ENCODE measurements at places on chromosomes 11 and 22.

GRCh38 chr11:122649116-122649515 is 6.4 kb upstream of the UBASH3B start:
- DNase-seq: no peak

DNA sequence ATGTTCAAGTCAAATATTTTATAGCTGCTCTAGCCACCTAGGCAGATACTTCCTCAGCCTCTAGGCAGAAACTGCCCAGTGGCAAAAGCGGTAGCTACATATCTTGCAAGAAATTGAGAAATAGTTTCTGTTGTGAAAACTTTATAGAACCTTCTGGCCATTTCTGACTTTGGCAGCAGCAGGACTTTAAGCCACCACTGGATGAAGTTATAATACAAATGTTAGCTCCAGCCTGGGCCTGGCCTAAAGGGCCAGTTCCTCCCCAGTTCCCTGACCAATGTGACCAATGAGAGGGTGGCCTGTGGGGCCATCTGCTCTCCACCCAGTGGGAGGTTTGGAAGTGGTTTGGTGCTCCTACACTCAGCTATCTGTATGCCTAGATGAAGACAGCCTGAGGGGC is 254.0 kb upstream of the NARS2 start:
- DNase-seq: no peak

DNA sequence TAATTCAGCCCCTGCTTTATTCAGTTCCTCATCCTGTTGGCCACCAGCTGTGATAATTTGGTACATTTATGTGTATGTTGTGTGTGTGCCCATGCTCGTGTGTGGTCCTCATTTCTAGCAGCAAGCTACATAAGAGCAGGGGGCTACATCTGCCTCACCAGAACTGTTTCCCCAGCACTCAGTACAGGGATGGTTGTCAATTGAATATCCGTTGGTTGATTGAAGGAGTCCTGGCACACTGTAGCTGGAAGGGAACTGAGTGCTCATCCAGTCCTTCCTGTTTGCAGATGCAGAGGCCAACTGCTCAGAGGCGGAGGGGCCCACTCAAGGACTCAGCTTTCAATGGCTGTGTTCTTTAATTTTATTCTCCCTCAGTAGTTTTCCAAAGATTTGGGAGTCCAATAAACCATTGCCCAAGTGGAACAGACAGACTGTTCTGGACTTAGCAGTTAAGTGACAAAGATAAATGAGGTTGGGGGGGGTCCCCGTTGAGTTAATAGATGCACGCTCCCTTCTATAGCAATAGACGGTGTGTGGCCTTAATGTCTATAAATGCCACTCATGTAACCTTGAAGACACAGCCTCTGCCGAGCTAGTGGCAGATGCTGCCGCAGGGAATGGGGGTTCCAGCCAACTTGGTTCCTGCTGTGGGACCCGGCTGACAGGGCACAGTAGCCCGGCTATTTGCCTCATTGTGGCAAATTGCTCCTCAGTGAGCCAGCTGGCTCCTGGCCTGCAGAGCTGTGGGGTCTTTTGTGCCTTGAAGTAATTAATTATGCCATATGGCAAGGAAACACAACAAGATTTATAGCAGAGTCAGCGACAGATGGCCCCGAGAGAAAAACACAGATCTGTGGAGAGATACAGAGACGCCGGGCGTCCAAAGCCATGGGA is 71.4 kb upstream of the GRK3 start:
- DNase-seq: no peak

- no peak for DNase-seq
Measured at GRCh38 chr22:29587938-29588699, 7.2 kb upstream of the NIPSNAP1 start.

GRCh38 chr11:76666830-76667229 is 3.7 kb downstream of the LRRC32 start:
- DNase-seq: no peak

- no peak for DNase-seq
Measured at GRCh38 chr11:13091373-13091772, 82.3 kb downstream of the RASSF10 start.

DNA sequence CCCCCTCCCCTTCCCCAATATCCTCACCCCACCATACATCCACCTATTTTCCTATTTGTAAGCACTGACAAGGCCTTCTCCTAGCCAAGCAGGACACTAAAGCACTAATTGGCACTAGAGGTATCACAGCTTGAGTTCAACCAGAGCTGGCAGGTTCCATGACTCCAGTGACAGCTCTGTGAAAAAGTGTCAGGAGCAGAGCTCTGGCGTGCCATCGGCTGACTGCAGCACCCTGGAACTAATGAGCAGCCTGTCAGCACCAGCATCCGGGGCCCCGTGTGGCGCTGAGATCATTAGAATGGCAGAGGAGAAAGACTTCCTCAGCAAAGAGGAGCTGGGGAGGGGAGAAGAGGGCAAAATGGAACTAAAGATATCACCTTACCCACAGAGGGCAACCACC is 847.4 kb downstream of the NTM start:
- DNase-seq: no peak

GRCh38 chr11:33052231-33052630 is 12.9 kb downstream of the TCP11L1 start:
- no peak for DNase-seq

GRCh38 chr11:111540114-111540936 is at the start of gene LAYN:
LAYN (plus strand) TSS chr11:111540720; CDS start chr11:111540844, 124 bp downstream.
- DNase-seq: no peak

DNA sequence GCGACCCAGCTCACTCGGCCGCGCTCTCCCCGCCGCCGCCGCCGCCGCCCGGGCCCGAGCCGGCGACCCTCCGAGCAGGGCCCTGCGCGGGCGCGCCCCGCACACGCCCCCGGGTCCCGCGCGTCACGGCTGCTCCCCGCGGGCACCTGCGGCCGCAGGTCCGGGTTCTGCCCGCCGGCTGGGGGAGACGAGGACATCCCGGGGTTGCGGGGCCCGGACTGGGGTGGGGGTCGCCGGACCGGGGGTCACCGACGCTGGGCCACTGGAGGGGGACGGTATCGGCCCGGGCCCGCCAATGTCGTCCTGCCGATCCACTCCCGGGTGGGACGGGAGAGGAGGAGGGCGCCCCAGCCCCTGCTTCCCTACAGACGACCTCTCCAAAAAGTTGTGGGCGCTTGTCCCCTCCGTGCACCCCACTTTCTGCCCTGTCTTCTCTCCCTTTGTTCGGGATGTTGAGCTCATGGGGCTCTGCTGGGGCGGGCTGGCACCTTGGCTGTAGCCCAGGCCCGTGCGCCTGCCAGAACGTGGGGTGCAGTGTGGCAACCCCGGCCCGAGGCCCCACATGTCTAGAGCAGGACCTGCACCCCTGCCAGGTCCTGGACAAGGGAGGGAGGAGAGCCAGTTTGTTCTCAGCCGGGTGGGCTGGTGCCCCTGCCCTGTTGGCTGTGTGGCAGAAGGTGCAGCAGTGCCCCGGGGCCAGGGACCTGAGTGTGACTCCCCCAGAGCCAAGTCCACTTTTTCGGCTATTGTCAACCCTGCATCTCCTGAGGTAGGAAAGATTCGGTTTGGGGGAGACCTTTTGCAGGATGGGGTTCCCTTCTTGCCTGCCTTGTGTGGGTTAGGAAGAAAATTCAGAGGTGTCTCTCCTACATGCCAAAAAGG is 40.2 kb upstream of the CELSR1 start:
- DNase-seq: peak; percentile 16

- no peak for DNase-seq
Measured at GRCh38 chr22:16586170-16586569, 6.4 kb downstream of the CCT8L2 start.

- no peak for DNase-seq
Measured at GRCh38 chr11:122307476-122308035, 191.5 kb upstream of the BLID start.

DNA sequence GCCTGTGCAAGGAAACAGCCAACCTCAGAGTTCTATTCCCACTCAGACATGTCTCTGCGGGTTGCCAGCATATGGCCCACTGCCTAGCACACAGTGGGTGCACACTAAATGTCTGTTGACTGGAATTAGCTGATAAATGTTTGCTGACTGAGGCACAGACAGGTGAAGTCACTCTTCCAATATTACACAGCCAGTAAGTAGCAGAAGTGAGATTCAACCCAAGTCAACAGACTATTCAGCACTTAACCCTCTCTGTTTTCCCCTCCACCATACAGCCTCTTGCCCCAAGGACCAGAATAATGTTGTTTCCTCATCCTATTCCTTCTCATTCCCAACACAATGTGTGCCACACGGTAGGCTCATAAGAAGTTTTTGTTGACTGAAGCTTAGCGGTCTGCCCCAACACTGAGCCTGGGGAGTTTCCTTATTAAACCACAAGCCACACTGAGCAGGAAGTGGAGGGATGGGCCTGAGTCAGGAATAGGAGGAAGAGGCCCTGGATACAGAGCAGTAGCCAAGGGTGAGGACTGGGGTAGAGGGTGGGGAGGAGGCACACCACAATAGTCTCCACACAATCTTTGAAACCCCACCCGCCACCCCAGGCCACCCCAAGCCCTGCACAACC is 15.7 kb upstream of the IL10RA start:
- peak; percentile 48 for DNase-seq

DNA sequence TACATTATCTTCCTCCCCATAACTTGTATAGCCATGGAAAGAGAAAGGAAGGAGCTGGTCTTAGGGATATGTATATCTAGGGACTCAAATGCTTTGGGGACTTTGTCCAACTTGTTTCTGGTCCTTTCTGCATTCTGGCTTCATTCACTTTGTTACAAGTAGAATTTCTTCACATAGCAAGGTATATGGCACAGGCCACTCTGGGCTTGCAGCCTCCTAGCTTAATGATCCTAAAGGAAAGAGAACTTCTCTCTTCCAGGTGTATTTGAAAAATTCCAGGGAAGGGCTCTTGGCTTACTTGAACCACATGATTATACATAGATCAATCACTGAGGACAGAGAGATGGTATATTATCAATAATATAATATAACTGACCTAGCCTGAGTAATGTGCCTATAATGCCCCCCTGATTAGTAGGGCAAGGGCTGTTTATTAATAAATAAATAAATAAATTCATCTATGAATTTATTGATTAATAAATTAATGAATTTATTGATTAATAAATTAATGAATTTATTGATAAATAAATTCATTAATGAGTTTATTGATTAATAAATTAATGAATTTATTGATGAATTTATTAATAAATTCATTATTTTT is 48.2 kb upstream of the CEP295 start:
- no peak for DNase-seq

GRCh38 chr11:69533296-69534165 is 52.1 kb downstream of the LINC01488 start:
- no peak for DNase-seq

DNA sequence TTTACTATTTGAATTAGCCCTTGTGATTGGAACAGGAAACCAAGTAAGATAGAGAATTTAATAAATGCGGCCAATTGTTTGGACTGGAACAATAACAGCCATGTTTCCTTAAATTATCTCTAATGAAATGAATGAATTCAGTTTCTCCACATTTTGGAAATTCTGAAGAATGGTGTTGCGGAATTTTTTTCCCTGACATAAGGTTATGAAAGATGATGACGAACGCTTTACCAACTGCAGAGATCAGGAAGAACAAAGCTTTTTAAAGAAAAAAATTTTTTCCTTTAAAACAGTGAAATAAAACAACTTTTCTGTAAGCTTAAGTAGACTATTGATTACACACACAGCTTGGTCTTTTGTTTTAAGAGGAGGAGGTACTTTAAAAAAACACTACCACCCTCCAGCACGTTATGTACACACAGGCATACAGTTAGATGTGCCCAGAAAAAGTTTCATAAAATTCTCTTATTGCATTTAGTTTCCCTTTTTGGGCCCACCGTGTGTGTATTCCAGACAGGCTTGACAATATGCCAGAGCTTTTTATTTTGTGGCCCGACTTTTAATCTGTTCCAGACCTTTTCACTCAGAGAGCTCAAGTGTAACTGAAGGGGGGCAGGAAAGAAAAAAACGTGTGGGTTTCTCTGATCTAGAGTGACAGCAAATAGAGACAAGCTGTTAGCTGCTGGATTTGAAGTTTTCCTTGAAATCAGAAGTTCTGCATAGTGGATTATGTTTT is 77.3 kb downstream of the YAP1 start:
- DNase-seq: no peak

DNA sequence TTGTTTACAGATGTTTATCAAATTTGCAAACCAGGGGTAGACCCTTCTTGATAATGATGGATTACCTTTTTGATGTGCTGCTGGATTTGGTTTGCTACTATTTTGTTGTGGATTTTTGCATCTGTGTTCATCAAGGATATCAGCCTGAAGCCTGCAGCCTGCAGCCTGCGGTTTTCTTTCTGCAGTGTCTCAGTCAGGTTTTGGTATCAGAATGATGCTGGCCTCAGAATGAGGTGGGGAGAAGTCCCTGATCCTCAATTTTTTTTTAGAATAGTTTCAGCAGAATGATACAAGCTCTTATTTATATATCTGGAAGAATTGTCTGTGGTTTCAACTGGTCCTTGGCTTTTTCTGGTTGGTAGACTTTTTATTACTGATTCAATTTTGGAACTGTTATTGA is 19.7 kb upstream of the RAB38 start:
- no peak for DNase-seq

- DNase-seq: no peak
Measured at GRCh38 chr22:45290410-45290936, 5.7 kb downstream of the UPK3A start.

- no peak for DNase-seq
Measured at GRCh38 chr22:19201130-19201868, 22.8 kb upstream of the SLC25A1 start.

DNA sequence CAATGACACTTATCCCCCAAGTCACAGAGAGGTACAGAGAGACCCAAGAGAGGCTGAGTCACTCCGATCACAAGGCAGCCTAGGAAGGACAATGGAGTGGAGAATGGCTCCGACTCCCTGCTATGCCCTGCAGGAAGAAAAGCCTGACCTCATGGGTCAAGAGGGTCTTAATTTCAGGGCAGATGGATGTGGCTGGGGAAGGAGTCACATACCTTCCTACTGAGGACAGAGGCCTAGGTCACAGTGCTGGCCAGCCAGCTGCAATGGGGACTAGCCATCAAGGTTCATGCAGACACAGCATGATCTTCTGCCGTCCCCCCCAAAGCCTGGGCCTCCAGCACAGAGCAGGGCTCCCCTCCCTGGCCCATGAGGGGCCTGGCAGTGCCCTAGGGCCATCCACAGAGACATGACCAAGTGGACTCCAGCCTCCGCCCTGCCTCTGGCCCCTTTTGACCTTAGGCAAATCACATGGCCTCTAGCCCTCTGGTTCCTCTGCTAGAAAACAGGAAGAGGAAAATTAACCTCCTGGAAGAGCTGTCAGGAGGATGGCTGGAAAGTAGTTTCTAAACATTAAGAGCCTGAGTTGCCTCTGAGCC is 1.8 kb downstream of the ARRB1 start:
- DNase-seq: no peak

- DNase-seq: no peak
Measured at GRCh38 chr22:49391436-49391835, 436.2 kb downstream of the BRD1 start.
